NCI-H460 (cell line): ENCODE measurements at places on chromosomes 12 and 14.
A peak's percentile ranks its signal among the peaks of the same experiment; 100 is the strongest.

DNA sequence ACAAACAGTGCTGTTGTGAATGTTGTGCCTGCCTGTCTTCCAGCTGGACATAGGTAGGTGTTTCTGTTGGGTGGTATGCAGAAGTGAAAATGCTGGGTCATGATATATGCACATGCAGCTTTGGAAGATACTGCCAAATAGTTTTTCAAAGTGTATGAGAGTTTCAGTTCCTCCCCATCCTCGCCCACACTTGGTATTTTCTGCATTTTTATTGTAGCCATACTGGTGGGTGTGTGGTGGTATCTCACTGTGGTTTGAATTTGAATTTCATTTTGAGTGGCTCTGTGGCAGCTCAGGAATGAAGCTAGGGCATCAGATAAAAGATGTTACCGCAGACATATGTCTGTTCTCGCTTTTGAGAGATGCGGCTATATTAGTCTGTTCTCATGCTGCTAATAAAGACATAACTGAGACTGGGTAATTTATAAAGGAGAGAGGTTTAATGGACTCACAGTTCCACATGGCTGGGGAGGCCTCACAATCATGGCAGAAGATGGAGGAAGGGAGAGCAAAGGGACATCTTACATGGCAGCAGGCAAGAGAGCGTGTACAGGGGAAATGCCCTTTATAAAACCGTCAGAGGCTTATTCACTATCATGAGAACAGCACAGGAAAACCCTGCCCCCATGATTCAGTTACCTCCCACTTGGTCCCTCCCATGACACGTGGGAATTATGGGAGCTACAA, 183.1 kb downstream of the CAND1 start:
- no peak for DNase-seq

- no peak for DNase-seq
Observed at GRCh38 chr14:73744175-73744867, 30.1 kb upstream of the PNMA1 start.

DNA sequence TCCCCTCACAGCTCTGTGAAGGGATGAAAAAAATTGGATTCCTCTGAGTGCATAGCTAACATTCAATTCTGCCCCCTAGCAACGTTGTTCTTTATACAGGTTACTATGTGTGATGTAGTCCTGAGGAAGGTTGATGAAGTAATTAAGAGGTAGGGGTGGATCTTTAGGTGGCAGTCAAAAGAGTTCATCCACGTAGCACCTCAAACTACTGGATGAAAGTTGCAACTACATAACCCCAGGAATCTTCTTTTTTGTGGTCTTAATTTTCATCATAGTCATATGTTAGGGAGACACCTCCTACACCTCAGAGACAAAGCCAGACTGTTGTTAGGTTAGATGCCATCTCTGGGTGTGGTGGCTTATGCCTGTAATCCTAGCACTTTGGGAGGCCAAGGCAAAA, 10.2 kb upstream of the NFE2 start:
- no peak for DNase-seq

GRCh38 chr12:89845366-89845765, 136.7 kb upstream of the ATP2B1 start:
- no peak for DNase-seq

GRCh38 chr12:27161458-27162228, 79.3 kb upstream of the C12orf71 start:
- DNase-seq, result no peak

GRCh38 chr12:40011775-40012129, 94.1 kb downstream of the SLC2A13 start:
- no peak for DNase-seq

DNA sequence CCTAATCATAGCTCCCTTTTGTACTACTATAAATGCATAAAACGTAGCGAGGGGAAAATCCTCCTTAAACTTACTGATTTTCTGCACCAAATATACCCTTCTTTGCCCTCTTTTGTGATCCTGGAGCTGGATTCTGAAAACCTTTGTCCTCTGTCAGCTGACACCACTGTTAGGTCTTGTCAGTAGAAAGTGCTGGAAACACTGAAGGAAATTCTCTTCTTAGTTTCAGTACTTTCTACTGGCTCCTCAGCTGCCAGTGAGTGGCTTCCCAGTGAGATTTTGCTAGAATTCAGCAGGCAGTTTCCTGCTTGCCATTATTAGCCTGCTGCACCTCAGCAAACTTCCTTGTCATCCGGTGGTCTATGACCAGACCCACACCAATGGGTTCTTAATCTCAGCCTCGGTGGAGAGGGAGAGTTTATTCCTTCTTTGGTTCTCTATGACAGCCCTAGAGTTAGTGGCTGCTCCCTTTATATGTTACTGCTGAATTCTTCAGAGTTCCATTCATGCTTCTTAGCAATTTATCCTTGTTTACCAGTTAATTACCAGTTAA, 476.2 kb downstream of the FSCB start:
- DNase-seq, result no peak

- DNase-seq, result peak; percentile 36
Observed at GRCh38 chr14:32469388-32470160, 140.5 kb downstream of the AKAP6 start.

- no peak for DNase-seq
Observed at GRCh38 chr12:19850346-19851065, 411.2 kb downstream of the AEBP2 start.

DNA sequence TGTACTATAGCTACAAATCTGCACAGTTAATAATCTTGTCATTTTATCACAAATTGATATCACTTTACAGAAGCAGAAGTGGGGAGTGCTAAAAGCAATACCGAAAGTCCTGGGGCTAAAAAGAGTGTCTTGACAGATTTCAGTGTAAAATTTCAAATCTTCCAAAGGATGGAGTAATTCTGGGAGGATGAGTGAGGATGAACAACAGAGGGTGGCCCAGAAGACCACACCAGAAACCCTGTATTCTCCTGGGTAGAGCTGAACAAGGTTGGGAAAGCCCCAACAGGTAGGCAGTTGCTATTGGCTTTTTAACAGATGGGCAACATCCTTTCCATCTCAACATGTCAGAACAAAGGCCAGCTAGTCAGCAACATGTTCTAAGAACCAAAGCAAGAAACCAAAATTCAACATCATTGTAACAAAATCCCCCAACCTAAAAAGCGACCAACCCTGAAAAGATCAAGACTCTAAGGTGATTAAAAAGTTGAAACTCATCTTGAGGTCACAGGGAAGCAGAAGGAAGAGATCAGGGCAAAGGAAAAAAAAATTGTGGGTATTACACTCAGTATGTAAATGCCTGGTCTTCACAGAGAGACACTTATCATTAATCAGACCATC, 38.8 kb downstream of the CBX5 start:
- DNase-seq, result no peak

DNA sequence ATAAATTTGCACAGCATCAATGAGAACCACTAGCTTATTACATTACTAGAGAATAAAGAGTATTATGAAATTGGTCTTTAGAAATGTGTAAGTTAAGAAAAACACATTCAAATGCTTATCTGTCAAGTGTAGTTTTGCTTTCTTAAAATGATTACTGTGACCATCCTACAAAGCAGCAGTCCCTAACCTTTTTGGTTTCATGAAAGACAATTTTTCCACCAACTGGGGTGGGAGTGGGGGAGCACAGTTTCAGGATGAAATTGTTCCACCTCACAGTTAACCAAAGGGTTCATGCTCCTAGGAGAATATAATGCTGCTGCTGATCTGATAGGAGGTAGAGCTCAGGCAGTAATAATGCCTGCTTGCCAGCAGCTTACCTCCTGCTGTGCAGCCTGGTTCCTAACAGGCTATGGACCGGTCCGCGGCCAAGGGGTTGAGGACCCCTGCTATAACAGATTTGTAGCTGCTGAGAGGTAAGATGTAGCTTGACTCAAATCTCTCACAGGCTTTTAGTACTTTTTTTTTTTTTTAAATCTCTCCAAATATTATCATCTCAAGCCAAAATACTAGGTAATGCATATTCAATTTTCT, 45.4 kb downstream of the PPP4R3A start:
- DNase-seq, result no peak

DNA sequence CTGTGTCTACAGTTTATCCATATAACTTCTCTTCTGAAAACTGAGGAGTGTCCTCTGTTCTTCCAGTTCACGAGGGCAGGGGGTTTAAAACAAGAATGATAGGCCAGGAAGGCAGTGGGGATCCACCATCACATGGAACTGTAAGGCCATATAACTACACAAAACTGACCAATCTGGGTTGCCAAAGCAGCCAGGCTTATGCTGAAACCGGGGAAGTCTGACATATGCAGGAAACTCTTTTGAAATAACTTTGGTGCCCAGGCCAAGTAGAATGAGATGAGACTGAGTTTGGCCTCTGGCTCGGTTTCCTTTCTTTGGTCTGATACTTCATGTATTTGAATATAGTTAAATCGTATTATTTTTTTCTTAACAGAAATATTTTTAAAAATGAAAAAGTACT, 18.0 kb upstream of the ATF1 start:
- DNase-seq, result no peak
